ENCODE measurements at places on chromosomes 5 and 9. TPM values are rescaled to one million over a fixed set of nuclear protein-coding genes. Genes with fewer than 3 reads are reported as not detected.

The FABP6 gene
- 0.43 TPM for total RNA-seq

The SMIM27 gene
- 2.2 TPM for total RNA-seq

The C9 gene
- not detected for total RNA-seq

The SPATA31E1 gene
- total RNA-seq: not detected

The ACTBL2 gene
- 0.05 TPM for total RNA-seq

The ZFAND5 gene
- total RNA-seq: 151 TPM

The IL13 gene
- not detected for total RNA-seq

GRCh38 chr5:138926257-138926656, 51.1 kb upstream of the LRRTM2 start:
- no peak for DNase-seq
- no peak overlapping the region for H3K4me3 ChIP-seq
- no peak overlapping the region for H3K27ac ChIP-seq
- H3K36me3 ChIP-seq: peaks cover 24% of the 10 kb centered on the region
- no peaks in the 10 kb centered on the region for H3K4me1 ChIP-seq

DNA sequence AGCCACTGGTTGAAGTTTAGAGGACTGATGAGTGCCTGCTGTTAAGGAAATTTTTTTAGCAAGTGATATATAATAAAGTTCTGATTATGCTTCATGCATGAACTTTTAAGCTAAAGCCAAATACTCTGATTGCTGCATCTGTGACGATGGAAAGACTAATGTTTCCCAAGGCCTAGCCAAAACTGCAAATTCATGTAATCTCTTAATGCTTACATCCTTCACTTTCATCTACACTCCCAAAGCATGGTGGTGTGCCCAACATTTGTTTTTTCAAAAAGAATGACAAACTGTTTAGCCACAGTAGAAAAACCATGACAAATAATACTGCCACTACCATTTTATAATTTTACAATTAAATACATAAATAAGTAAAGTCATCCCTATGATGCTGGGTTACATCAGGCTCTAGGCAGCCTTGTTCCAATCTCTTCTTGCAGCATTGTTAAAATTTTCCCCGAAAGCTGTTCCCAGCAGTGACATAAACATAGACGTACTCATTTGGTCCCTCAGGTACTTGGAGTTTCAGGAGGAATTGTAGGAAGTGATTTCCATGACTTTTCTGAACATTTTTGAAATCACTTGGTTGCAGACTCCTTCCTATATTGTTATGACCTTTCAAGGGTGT, 625.3 kb upstream of the DMAC1 start:
- DNase-seq: no peak
- H3K36me3 ChIP-seq: peaks cover 2% of the 10 kb centered on the region
- no peak overlapping the region for H3K4me3 ChIP-seq
- H3K4me1 ChIP-seq: no peaks in the 10 kb centered on the region

DNA sequence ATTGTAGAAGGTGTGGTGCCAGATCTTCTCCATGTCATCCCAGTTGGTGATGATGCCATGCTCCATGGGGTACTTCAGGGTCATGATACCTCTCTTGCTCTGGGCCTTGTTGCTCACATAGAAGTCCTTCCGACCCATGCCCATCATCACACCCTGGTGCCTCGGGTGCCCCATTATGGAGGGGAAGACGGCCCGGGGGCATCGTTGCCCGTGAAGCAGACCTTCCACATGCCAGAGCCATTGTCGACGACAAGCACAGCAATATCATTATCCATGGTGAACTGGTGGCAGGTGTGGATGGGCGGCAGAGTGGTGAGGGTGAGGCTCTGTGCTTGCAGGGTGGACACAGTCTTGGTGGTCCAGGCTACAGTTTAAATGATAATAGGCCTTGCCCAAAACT, 24.8 kb upstream of the RAPGEF6 start:
- H3K4me1 ChIP-seq: no peaks in the 10 kb centered on the region
- H3K27ac ChIP-seq: no peak overlapping the region
- peaks cover 22% of the 10 kb centered on the region for H3K36me3 ChIP-seq

DNA sequence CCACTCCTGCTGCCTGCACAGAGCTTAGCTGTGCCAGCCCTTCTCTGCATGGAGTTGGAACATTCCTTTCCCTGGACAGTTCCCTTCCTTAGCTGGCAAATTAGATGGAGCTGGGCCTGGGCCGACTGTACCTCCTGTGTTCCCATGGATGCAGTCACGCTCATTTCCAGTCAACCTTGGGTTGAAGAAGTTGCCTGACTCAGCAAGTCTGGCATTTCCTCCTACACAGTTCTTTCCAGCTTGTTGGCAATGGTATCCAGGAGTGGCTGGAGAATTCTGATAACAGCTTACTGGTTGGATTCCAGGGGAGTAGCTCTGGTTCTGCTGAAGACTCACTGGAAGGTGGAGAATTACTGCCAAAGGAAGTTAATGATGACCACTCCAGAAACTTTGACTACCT, 9.2 kb upstream of the TAF1L start:
- no peaks in the 10 kb centered on the region for H3K4me1 ChIP-seq
- no peak overlapping the region for H3K4me3 ChIP-seq
- peak; percentile 9 for DNase-seq
- no peaks in the 10 kb centered on the region for H3K27me3 ChIP-seq
- no peaks in the 10 kb centered on the region for H3K36me3 ChIP-seq
- H3K27ac ChIP-seq: no peak overlapping the region

DNA sequence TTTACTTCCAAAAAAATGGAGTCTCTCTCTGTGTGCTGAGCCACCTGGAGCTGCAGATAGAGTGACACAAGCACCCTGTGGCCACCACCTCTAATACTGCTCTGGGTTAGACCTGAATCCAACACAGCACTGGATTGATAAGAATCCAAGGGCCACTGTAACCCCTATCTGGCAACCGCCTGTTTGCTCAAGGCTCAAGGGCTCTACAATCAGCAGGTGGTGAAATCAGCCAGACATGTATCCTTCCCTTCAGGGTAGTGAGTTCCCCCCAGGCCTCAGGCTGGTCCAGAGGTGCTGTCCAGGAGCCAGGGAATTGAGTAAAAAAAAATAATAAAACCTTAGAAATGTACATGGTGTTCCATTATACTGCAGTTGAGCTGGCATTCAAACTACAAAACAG, 509.0 kb downstream of the KIF4B start:
- H3K36me3 ChIP-seq: no peaks in the 10 kb centered on the region
- H3K4me1 ChIP-seq: no peaks in the 10 kb centered on the region
- H3K27me3 ChIP-seq: no peaks in the 10 kb centered on the region
- no peak overlapping the region for H3K4me3 ChIP-seq

DNA sequence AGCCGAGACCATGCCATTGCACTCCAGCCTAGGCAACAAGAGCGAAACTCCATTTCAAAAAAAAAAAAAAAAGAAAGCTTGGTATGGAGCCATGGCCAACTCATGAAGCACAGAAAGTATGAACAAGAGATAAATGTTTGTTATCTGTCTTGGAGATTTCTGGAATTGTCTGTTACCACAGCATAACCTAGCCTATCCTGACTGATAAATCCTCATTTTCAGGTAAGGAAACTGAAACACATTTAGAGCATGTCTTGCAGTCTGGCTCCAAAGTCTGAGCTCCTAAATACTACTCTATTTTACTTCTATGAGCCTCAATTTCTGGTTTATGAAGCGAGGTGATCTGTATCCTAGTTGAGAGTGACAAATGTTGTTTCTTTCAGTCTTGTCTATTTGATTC, 68.3 kb upstream of the SLC44A1 start:
- no peak overlapping the region for H3K27ac ChIP-seq
- no peak overlapping the region for H3K4me3 ChIP-seq
- H3K4me1 ChIP-seq: no peaks in the 10 kb centered on the region

- no peak overlapping the region for H3K27ac ChIP-seq
- H3K36me3 ChIP-seq: no peaks in the 10 kb centered on the region
- H3K27me3 ChIP-seq: no peaks in the 10 kb centered on the region
These were observed 132.8 kb upstream of the MPDZ start for GRCh38 chr9:13412331-13412730.

- H3K27ac ChIP-seq: no peak overlapping the region
- H3K36me3 ChIP-seq: no peaks in the 10 kb centered on the region
- DNase-seq: no peak
- H3K4me1 ChIP-seq: no peaks in the 10 kb centered on the region
- no peak overlapping the region for H3K4me3 ChIP-seq
These were observed 153.4 kb upstream of the MPDZ start for GRCh38 chr9:13432904-13433303.

- no peaks in the 10 kb centered on the region for H3K4me1 ChIP-seq
- DNase-seq: no peak
- H3K4me3 ChIP-seq: no peak overlapping the region
- H3K27me3 ChIP-seq: no peaks in the 10 kb centered on the region
These were observed 179.2 kb downstream of the HSPA4 start for GRCh38 chr5:133230823-133231578.

DNA sequence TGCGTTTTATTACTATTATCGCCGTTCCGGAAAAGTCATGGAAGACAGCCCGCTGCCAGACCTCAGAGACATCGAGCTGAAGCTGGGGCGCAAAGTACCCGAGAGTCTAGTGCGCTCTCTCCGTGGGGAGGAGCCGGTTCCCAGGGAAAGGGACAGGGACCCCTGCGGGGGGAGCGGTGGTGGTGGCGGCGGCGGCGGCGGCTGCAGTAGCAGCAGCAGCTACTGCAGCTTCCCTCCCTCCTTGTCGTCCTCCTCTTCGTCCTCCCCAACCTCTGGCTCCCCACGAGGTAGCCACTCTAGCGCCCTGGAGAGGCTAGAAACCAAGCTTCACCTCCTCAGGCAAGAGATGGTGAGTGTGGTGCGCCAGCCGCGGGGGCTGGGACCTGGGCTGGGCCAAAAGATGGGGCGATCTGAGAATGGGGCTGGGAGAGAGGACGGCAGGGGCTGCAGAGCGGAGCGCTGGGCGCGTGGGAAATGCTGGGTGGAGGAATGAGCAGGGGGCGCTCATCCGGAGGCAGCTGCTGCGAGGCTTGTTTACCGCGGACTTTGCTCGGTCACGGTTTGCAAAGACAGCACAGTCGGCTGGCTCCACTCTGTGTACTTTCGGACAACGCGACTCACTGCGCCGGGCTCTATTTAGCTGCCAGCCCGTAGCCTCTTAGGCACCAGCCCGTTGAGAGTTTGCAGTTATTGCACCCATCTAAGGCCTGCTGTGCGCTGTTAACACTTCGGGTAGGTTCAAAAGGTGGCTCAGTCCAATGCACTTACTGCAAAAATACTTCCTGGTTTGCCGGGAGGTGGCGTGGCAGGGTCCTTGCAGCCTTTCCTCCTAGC, 1.1 kb downstream of the LURAP1L start:
- H3K27me3 ChIP-seq: no peaks in the 10 kb centered on the region
- no peaks in the 10 kb centered on the region for H3K36me3 ChIP-seq
- H3K27ac ChIP-seq: peak overlapping the region; percentile 91
- peak; percentile 87 for DNase-seq
- peak overlapping the region; percentile 62 for H3K4me3 ChIP-seq

- H3K27me3 ChIP-seq: peaks cover 6% of the 10 kb centered on the region
- no peaks in the 10 kb centered on the region for H3K36me3 ChIP-seq
- peaks cover 9% of the 10 kb centered on the region for H3K4me1 ChIP-seq
- H3K27ac ChIP-seq: no peak overlapping the region
These were observed 150.3 kb upstream of the COL5A1 start for GRCh38 chr9:134491196-134491835.

DNA sequence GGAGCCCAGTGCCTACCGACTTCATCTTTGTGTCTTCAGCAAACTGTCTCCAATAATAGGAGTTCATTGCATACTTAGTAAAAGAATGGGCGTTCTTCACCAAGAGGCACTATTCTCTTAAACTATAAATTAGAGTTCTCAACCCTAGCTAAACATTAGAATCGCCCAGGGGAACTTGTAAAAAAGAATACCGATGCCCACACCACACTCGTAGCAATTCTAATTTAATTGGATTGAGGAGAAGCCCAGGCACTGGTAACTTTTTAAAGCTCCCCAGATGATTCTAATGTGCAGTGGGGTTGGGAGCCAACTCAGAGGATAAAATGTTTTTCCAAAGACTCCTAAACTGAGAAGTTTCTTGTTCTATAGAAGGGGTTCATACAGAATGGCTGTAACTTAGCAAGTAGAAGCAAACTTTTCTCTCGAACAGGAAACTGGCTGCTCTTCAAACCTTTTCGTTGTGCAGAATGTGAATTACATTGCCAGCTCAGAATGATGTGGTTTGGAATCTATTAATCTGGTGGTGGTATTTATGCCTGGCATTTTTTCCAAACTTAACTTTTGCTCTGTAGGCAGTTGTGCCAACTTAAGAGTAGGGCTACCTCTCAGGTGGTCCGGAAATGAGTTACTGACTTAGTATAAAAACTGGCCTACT, 26.4 kb upstream of the NFIB start:
- no peak overlapping the region for H3K4me3 ChIP-seq
- DNase-seq: no peak
- no peak overlapping the region for H3K27ac ChIP-seq
- no peaks in the 10 kb centered on the region for H3K27me3 ChIP-seq
- H3K4me1 ChIP-seq: no peaks in the 10 kb centered on the region

- no peaks in the 10 kb centered on the region for H3K27me3 ChIP-seq
- H3K4me1 ChIP-seq: no peaks in the 10 kb centered on the region
- no peaks in the 10 kb centered on the region for H3K36me3 ChIP-seq
- DNase-seq: no peak
These were observed 104.9 kb upstream of the RUSC2 start for GRCh38 chr9:35385042-35385441.

GRCh38 chr5:91030521-91031401, 352.4 kb downstream of the ARRDC3 start:
- no peaks in the 10 kb centered on the region for H3K4me1 ChIP-seq
- no peak overlapping the region for H3K4me3 ChIP-seq
- no peaks in the 10 kb centered on the region for H3K27me3 ChIP-seq
- H3K36me3 ChIP-seq: no peaks in the 10 kb centered on the region

All from SJCRH30 (cell line).